ENCODE measurements at places on chromosomes 7 and 10. TPM values are rescaled to one million over a fixed set of nuclear protein-coding genes. Genes with fewer than 3 reads are reported as not detected.

LRRC17 gene
- total RNA-seq, result 3.1 TPM

CRHR2 gene
- 0.24 TPM for total RNA-seq

MINDY4 gene
- 2.4 TPM for total RNA-seq

PRLHR gene
- not detected for total RNA-seq

ADARB2 gene
- 0.31 TPM for total RNA-seq

KMT2C gene
- total RNA-seq, result 54.3 TPM

SPACDR gene
- 0.47 TPM for total RNA-seq

TMEM26 gene
- total RNA-seq, result 0.11 TPM

PON1 gene
- not detected for total RNA-seq

DNA sequence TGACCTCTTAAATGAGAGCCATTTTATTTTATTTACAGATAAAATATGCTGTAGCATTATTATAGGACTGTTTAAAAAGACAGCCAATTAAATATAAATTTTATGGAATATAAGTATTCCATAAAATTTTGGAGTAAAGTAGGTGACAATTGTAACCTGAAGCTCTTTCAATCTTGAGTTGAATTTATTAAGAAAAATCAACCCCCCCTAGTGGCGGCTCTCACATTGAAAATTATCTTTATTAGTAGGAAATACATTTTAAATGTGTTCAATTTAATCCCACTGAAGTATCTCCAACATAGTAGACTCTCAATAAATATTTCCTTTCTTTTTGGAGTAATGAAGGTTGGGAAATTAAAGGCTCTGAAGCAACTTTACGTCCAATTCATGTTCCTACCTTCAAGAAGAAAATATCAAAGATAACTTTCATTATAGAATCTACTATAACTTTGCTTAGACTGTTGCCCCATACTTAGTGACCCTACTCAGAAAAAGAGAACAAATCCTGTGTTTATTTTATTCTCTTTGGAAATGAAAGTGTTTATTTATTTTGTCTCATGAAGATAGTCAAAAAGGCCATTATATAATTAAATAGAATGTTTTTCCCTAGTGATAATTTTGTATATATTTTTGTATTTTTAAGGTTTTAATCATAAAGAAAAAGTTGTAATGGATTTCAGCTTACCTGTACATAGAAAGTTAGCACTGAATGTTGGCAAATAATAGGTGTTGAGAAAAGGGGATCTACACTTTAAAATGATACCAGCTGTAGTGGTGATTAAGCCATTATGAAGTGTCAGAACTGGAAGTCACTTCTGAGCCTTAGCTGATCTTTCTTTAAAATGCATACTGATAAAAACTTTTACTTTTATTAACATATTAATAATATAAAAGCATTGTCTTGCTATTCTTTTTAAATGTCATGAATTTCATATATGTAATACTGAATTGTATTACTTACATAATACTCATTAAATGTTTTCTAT lies 3.3 kb downstream of the AHR start:
- no peak overlapping the region for H3K4me3 ChIP-seq
- DNase-seq, result peak; percentile 68
- H3K27me3 ChIP-seq, result no peaks in the 10 kb centered on the region
- peaks cover 63% of the 10 kb centered on the region for H3K4me1 ChIP-seq
- no peak overlapping the region for H3K27ac ChIP-seq

GRCh38 chr10:112235920-112236319 lies 47.3 kb upstream of the TECTB start:
- no peak for DNase-seq
- no peaks in the 10 kb centered on the region for H3K27me3 ChIP-seq
- H3K36me3 ChIP-seq, result no peaks in the 10 kb centered on the region
- no peak overlapping the region for H3K4me3 ChIP-seq
- H3K27ac ChIP-seq, result no peak overlapping the region

GRCh38 chr7:121030308-121030707 lies 41.8 kb downstream of the CPED1 start:
- no peaks in the 10 kb centered on the region for H3K27me3 ChIP-seq
- H3K36me3 ChIP-seq, result no peaks in the 10 kb centered on the region
- H3K27ac ChIP-seq, result peak overlapping the region; percentile 77
- H3K4me1 ChIP-seq, result peaks cover 15% of the 10 kb centered on the region
- no peak for DNase-seq
- H3K4me3 ChIP-seq, result no peak overlapping the region

DNA sequence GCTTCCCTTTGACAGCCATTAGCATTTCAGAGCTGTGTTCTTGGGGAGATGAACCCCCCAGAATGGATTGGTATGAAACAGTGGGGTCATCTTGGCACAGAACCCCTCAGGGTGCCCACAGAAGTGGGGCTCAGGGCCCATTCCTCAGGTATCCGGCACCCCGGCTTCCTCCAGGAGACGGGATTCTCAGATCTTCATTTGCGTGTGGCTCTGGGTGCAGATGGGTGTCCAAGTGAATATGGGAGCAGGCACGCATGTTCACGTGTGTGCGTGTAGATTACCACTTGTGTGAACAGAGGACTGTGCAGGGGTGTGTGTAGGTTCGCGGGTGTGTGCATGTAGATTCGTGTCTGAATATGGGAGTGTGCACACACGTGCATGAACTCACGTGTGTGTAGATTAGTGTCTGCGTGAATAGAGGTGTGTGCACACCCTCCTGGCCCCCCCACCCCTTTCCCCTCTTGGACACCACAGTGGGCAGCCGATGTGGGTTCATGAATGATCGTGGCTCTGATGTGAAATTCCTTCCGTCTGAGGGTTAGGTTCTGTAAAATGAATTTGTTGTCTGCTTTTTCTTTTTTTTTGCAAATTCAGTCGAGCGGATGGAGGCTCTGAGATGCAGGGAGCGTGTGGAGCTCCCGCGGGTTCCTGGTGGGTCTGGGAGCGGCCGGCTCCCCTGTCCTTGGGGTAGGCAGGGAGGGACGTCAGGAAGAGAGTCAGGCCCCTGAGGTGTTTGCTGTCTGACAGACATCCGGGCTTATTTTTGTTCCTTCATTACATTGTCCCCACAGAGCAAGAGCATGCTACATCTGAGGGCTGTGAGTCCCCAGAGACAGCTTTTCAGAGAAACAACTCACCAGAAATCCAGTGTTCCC lies 7.4 kb downstream of the ELFN1 start:
- DNase-seq, result no peak
- H3K4me1 ChIP-seq, result no peaks in the 10 kb centered on the region
- H3K27me3 ChIP-seq, result peaks cover 14% of the 10 kb centered on the region
- H3K27ac ChIP-seq, result no peak overlapping the region
- no peak overlapping the region for H3K4me3 ChIP-seq
- no peaks in the 10 kb centered on the region for H3K36me3 ChIP-seq

- no peaks in the 10 kb centered on the region for H3K27me3 ChIP-seq
- H3K4me3 ChIP-seq, result no peak overlapping the region
- DNase-seq, result no peak
Observed at GRCh38 chr10:49634069-49634660, 20.3 kb downstream of the CHAT start.

DNA sequence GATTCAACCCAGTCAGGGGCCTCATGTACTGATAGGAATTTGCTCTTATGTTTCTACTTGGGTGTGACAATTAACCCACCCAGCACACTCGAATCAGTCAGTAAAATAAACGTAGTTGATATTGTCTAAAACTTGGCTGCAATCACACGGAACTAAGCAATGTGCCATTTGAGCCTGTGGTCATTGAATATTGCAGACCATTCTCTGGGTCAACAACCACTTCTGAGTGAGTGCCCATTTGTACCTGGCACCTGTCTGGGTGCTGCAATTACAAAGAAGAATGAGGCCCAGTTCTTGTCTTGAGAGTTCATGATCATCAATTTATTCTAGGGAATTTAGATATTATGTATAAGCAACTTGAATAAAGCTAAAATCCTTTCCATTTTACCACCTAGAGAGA lies 29.8 kb downstream of the NPY start:
- H3K36me3 ChIP-seq, result no peaks in the 10 kb centered on the region
- H3K27me3 ChIP-seq, result peaks cover 6% of the 10 kb centered on the region
- no peak overlapping the region for H3K27ac ChIP-seq
- H3K4me1 ChIP-seq, result no peaks in the 10 kb centered on the region
- DNase-seq, result no peak

GRCh38 chr7:1858435-1859265 lies 188.6 kb downstream of the ELFN1 start:
- H3K36me3 ChIP-seq, result no peaks in the 10 kb centered on the region
- DNase-seq, result peak; percentile 7
- no peaks in the 10 kb centered on the region for H3K4me1 ChIP-seq

- no peaks in the 10 kb centered on the region for H3K36me3 ChIP-seq
- no peak overlapping the region for H3K27ac ChIP-seq
- peaks cover 30% of the 10 kb centered on the region for H3K4me1 ChIP-seq
- H3K4me3 ChIP-seq, result no peak overlapping the region
- no peak for DNase-seq
Observed at GRCh38 chr10:95819620-95820329, 63.8 kb downstream of the ENTPD1 start.

DNA sequence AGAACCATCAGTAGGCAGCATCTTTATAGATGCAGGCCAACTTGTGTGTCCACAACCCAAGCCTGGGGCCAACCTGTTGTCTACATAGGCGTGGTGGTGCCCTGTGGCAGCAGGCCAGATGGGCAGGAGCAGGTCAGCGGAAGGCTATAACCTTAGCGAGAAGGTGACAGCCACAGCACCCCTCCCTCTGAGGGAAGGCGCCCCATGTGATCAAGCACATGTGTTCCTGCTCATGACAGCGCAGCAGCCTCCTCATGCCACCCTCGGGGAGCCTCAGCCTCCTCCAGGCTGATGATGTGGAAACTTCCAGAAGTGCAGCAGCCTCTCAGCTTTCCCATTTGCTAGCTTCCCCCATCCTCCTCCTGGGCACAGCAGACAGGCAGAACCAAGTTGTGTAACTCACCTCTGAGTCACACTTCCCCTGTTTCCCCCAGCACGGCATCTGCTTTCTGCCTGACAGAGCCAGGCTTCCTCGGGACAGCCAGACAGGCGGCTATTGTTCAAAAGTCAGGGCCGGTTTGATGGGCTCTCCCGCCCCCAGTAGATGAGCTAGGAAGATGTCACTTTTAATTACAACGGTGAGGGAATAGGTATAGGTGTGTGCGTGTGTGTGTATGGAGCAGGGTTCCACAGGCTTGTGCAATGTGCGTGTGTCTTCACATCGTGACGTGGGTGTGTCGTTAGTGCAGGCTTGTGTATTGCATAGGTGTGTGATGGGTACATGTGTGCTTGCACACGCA lies 312.0 kb upstream of the ZMIZ1 start:
- peaks cover 12% of the 10 kb centered on the region for H3K4me1 ChIP-seq
- H3K27ac ChIP-seq, result peak overlapping the region; percentile 2
- no peaks in the 10 kb centered on the region for H3K36me3 ChIP-seq
- H3K27me3 ChIP-seq, result peaks cover 12% of the 10 kb centered on the region
- no peak overlapping the region for H3K4me3 ChIP-seq

- no peak overlapping the region for H3K4me3 ChIP-seq
- peaks cover 7% of the 10 kb centered on the region for H3K27me3 ChIP-seq
- no peaks in the 10 kb centered on the region for H3K36me3 ChIP-seq
- H3K27ac ChIP-seq, result no peak overlapping the region
Observed at GRCh38 chr10:6542999-6543430, 37.1 kb downstream of the PRKCQ start.

- no peak for DNase-seq
- H3K27ac ChIP-seq, result no peak overlapping the region
- H3K27me3 ChIP-seq, result no peaks in the 10 kb centered on the region
- H3K4me1 ChIP-seq, result no peaks in the 10 kb centered on the region
Observed at GRCh38 chr10:59995862-59996261, 89.5 kb upstream of the CCDC6 start.

DNA sequence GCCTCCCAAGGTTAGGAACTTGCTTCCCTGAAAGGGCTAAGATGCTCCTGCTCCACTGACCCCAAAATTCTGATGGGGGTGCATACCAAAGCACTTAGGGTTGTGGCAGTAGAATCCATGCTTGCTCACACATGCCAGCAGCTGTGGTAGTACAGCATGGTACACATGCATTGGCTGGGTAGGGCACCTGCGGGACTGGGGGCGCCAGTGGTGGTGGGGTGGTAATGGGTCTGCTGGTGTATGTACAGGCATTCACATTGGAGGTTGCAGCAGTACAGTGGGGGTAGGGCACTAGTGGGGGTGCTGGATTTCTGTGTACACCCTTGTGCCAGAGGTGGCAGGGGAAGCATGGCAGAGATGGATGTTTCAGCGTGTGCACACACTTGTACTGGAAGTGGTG lies 72.3 kb upstream of the TAS2R16 start:
- no peak for DNase-seq
- H3K4me1 ChIP-seq, result no peaks in the 10 kb centered on the region
- H3K4me3 ChIP-seq, result no peak overlapping the region

- peak; percentile 58 for DNase-seq
- no peak overlapping the region for H3K27ac ChIP-seq
- no peak overlapping the region for H3K4me3 ChIP-seq
- peaks cover 16% of the 10 kb centered on the region for H3K4me1 ChIP-seq
- no peaks in the 10 kb centered on the region for H3K36me3 ChIP-seq
Observed at GRCh38 chr7:66748791-66749190, 8.3 kb downstream of the RABGEF1 start.

DNA sequence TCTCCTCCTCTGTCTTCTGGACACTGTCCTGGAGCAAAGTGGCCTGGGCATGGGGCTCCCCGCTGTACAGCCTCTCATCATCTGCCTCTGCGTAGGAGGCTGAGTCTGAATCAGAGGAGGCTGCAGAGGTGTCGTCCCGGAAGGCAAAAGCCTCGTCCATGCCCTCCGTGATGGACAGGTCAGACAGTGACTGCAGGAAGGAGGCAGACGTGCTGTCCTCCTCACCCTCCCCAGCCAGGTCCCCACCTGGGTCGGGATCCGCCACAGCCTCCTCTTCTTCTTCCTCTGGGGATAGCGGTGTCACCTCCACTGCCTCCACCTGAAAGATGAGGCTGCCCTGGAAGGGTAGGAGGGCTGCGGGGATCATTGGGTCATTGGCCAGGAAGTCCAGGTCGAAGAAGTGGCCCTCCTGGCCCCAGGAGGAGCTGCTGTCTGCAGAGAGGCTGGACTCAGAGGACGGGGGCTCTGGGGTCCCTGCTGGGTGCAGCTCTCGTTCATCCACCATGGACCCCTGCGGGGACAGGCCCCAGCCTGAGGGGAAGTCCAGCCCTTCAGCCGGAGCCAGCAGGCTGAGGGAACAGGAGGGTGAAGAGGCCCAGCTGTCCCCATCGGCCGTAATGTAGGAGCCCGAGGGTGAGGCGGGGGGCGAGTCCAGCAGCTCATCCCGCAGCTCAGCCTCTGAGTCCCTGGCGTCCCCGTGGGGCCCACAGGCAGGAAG lies 3.7 kb downstream of the NACAD start:
- no peak for DNase-seq
- H3K27ac ChIP-seq, result no peak overlapping the region
- no peaks in the 10 kb centered on the region for H3K36me3 ChIP-seq
- H3K27me3 ChIP-seq, result no peaks in the 10 kb centered on the region
